ENCODE measurements at places on chromosomes 16 and 17.

DNA sequence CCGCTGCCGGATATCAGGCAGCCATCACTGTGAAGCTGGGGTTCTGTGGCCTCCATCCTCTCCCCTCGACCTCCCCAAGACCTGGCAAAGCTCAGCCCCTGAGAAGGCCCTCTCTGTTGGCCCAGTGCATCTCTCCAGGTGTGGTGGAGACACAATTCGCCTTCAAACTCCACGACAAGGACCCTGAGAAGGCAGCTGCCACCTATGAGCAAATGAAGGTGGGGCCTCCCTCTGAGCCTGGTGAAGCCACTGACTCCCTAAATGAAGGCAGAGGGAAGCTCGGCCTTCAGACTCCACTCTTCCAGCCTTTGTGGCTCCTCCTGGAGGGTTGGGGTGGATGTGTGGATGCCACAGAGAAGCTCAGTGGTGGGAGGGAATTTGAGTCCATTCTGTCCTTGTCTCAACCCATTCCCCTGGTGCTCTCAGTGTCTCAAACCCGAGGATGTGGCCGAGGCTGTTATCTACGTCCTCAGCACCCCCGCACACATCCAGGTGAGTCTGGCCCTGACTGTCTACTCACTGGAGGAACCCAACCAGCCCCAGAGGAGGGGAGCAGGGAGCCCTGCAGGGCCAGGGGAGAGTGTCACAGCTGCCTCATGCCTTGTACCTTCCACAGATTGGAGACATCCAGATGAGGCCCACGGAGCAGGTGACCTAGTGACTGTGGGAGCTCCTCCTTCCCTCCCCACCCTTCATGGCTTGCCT, 1.7 kb upstream of the MRM1 start:
- no peak for DNase-seq

- DNase-seq = no peak
These were observed 103.7 kb downstream of the XYLT1 start for GRCh38 chr16:17367036-17367435.

DNA sequence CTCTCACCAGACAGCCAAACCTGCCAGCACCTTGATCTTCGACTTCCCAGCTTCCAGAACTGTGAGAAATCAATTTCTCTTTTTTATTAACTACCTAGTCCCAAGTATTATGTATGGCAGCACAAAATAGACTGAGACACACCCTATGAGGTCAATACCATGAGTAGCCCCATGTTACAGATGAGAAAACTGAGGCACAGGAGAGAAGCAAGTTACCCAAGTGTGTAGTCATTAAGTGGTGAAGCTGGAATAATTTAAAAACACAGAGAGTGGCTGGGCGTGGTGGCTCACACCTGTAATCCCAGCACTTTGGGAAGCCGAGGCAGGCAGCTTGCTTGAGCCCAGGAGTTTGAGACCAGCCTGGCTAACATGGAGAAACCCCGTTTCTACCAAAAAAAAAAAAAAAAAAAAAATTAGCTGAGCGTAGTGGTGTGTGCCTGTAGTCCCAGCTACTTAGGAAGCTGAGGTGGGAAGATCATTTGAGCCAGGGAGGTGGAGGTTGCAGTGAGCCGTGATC, 4.9 kb downstream of the NQO1 start:
- DNase-seq = no peak

- no peak for DNase-seq
These were observed 11.8 kb downstream of the SIAH1 start for GRCh38 chr16:48373258-48374029.

- no peak for DNase-seq
These were observed 7.2 kb downstream of the PDK2 start for GRCh38 chr17:50102164-50102991.

DNA sequence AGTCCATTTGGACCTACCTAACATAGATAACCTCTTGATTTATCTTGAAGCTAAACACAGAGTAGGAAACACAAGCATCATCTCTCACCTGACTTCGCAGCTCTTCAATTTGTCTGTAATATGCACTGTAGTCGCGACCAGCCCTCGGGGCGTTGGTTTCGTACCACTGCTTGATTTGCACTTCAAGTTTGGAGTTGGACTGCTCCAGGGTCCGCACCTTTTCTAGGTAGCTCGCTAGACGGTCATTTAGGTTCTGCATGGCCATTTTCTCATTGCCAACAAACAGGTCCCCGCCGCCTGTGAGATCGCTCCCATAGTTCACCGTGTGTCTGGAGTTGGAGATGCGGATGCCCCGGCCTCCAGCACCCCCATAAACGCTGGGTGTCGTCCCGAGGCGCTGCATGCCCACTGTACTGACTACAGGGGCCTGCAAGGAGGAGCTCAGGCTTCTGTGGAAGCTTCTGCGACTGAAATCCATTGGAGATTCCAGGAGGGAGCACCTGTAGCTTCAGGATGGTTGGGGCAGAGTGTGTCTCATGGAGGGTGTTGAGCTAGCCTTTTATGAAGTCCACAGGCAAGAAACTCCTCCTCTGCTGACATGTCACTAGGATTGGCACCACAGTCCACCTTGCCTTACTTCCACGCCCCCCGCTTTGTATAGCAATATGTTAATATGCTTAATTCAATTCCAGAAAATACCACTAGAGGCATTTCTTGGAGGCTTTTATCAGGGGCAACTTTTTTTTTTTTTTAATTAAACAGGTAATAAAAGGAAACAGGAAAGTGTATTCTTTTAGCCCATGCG, at the start of gene KRT20:
Gene KRT20, minus strand, starts transcription at position 535 of the 805 bp plus-strand sequence. Its CDS starts 57 bp downstream, at position 478.
- DNase-seq = no peak

DNA sequence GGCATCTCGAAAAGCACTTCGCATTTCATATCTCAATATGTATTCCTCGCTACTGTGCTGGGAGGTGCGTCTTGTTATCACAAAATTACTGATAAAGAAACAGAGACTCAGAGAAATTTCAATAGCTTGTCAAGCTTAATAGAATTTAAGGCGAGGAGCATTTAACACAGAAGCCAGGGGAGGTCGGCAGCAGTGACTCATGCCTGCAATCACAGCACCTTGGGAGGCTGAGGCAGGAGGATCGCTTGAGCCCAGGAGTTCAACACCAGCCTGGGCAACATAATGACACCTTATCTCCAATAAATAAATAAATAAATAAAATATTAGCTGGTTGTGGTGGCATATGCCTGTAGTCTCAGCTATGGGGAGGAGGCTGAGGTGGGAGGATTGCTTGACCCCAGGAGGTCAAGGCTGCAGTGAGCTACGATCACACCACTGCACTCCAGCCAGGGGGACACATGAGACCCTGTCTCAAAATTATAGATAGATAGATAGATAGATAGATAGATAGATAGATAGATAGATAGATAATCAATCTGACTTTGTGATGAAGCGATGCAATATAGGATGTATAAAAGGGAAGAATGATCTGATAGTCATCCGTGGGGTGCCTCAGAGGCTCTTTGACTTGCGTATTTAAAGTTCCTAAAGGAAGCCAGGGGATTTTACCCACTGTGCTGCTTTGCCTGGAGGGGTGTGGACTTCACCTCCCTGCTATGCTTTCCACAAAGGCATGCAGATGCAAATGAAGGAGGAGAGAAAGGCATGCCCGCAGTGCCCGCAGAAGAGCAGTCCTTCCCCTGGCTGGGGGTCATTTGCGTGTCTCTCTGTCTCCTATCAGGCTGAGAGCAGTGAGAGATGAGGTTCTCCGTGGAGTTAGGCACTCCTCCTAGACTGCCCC, 15.9 kb upstream of the USP10 start:
- no peak for DNase-seq

GRCh38 chr17:9188367-9188766, 167.1 kb downstream of the NTN1 start:
- DNase-seq = no peak

- DNase-seq = no peak
These were observed 29.9 kb downstream of the MIS12 start for GRCh38 chr17:5516060-5516792.

DNA sequence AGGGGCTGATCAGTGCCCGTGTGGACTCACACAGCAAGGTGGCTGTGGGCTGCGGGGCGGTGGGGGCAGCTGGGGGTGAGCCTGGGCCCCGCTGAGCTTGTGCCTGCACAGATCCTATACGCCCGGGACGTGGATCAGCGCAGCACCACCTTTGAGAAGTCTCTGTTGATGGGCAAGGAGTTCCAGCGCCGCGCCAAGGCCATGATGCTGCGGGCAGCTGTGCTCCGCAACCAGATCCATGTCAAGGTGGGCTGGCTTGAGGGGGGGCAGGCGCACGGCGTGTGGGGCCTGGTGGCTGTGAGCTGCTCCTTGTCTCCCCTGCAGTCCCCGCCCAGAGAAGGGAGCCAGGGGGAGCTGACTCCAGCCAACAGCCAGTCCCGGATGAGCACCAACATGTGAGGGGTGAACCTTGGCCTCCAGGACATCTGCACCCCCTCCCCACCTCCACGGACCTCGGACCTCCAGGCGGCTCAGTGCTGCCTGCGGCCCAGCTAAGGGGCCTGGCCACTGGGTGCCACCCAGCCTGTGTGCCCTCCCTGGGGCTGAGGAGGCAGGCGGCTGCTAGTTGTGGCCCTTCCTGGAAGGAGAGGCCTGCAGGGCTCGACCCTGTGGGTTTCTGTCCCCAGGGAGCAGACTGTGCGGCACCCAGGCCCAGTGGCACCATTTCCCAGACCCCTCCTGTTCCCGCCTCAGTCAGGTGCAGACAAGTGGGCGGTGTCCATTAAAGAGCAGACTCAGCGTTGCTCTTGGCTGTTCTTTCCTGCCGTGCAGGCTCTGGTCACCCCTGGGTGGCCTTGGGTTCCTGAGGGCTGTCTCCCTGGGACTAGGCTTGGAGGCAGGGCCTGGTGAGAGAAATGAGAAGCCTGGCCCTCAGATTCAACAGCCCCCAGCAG, 5.3 kb downstream of the GPS1 start:
- DNase-seq = no peak

DNA sequence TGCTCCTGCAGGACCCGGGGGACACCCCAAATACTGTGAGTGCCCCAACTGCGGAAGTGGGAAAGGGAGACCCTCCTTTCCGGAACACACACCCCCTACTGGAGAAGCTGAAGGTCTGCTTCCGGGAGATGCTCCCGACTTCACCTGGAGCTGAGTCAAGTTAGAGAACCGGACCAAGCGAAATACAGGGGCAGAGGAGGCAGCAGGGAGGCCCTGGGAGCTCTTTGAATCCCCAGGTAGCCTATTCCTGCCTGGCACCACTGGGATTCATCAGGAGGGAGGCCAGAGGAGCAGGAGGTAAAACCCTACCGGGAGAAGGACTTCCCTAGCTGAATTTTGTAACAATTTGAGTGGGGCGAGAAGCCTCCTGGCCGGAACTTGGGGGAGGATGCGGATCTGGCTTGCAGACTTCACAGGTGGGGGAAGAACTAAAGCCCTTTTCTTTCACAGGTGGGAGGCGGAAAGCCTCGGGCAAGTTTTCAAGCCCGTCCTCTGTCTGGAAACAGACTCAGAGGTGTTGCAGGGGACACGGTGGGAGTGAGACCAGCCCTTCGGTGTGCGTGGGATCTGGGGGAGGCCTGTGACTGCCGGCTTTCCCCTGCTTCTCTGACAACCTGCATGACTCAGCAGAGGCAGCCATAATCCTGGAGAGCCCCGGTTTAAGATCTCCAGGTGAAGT, 22.4 kb upstream of the TEKT1 start:
- no peak for DNase-seq
